ENCODE measurements at places on chromosomes 3 and 15. TPM values are rescaled to one million over a fixed set of nuclear protein-coding genes. Genes with fewer than 3 reads are reported as not detected.
A peak's percentile ranks its signal among the peaks of the same experiment; 100 is the strongest.

DNA sequence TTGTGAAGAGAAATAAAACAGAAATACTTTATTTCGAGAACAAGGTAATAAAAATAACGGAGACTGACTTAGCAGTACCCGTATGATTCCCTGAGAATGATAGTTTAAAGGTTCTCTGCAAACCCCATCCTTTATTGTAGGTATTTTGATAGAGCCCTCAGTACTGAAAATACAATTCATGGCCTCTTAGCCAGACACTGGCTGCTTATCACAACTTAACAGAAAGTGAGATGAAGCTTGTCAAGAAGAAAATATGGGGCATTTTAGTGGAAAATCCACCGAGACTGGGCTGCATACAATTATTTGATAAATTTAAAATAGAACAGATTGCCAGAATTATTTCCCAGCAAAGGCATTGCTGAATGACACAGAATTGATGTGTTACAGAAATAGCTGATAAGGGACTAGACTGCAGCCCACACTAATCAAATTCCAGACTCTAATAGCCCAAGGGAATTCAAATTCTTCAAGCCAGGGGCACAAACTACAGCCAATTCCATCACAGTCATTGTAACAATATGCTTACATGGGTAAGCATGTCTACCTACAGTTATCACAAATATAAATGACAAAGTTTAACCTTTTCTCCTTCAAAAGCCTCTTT, 521.9 kb downstream of the PLOD2 start:
- no peak for DNase-seq

DNA sequence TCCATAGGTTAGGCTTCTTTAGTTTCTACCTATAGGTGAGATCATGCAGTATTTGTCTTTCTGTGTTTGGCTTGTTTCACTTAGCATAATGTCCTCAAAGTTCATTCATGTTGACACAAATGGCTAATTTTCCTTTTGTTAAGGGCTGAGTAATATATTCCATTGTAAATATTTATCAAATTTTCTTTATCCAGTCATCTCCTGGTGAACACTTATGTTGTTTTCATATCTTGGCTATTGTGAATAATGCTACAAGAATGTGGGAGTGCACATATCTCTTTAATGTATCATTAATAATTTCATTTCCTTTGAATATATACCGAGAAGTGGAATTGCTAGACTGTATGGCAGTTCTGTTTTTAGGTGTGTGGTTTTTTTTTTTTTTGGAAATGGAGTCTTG, 250.9 kb upstream of the SEMA6D start:
- no peak for DNase-seq

DNA sequence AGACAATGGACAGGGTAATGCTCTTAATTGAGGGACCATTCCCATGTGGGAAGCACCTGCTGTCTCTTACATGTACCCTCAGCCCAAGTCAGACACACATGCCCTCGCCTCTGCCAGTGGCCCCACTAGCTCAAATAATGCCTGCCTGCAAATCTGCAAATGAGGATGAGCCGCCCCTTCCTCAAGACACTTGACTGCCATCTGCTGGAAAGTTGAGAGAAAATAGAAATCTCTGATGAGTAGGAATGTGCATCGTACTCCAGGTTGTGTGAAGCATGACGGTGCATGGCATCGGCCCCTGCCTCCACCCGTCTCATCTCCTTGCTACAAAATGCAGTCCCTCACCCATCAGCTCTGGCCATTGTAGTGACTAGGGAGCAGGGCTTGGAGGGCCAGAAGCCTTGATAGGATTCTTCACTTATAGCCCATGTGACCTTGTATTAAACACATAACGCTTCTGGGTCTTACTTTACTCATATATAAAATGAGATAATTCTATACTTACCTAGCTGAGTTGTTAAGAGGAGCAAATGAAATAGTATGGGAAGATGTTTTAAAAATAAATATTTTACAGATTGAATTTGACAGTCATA, 6.3 kb upstream of the SCN5A start:
- DNase-seq, result peak; percentile 60

DNA sequence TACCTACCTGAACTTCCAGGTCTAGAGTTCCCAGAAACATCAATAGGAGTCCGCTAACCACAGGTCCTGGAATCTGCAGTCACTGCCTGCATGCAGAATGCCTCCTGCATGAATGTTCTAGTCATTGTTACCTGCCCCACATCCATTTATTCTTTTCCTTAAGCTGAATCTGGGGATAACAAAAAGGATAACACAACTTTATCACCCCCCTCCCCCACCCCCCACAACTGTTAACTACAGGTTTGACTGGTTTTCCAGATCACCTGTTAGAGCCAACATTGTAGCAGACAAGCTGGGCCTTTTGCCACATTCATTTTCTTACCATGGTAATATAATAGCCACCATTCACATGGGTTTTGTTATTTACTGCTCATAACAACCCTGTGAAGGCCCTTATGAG, 4.6 kb upstream of the CTSH start:
- no peak for DNase-seq

GRCh38 chr15:89442671-89443307, 53.6 kb downstream of the RHCG start:
- peak; percentile 29 for DNase-seq

DNA sequence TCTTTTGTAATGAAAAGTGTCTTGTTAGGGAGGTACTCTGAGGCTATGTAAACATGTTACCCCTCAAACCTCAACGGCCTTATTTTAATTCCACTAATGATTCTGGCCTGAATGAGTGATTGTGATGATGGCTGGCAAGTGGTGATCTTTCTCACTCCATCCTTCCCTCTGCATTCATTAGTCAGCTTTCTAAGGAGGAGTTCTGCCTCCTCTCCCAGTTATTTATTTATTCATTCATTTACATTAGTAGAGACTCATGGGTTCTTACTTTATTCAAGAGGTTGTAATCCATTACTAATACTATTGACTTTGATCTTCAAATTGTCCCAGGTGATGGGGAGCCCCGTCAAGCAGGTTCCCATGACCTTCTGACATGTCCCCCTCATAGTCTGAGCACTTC, 35.3 kb downstream of the GNB5 start:
- no peak for DNase-seq

Gene APOD
- 2.8 TPM for total RNA-seq

- no peak for DNase-seq
Measured at GRCh38 chr15:55914446-55914845, 79.0 kb downstream of the NEDD4 start.

DNA sequence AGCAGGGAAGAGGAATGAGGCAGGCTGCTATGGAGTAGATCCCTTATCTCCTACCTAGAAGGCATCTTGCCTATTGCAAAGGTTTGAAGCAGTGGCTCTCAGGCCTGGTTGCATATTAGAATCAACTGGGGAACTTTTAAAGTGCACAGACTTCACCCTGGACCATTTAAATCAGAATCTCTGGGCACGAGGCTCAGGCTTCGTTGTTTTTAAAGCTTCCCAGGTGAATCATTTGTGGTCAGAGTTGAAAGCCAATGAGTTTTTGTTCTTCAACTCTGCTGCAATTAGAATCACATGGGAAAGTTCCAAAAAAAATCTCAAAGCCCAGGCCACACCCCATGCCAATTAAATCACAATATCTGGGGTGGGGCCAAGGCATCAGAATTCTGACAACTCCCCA, 773.1 kb downstream of the AGBL1 start:
- peak; percentile 53 for DNase-seq

- peak; percentile 35 for DNase-seq
Measured at GRCh38 chr3:114764056-114764492, 383.0 kb downstream of the ZBTB20 start.

Gene VEPH1
- total RNA-seq, result 49.0 TPM

DNA sequence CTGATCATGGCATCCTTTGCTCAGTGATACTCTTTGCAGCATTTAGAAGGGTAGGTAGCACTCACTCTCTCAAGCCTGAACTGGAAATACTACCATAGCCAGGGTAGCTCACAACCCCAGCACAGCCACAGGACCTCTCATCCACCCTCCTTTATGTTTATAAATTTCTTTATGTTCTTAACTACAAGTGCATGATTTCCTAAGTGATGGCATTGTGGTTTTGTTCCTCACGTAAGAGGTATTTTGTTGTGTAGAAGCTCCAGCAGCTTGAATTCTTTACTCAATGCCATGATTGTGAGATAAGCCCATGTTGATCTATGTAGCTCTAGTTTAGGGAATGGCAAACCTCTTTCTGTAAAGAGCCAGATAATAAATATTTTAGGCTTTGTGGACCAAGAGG, 7.9 kb upstream of the RTP3 start:
- DNase-seq, result peak; percentile 22

- DNase-seq, result no peak
Measured at GRCh38 chr3:187719628-187720336, 17.4 kb upstream of the RTP2 start.

GRCh38 chr3:33789183-33789954, 9.1 kb upstream of the PDCD6IP start:
- DNase-seq, result no peak

Gene MLF1
- total RNA-seq, result 11.5 TPM

Gene PLSCR2
- total RNA-seq, result not detected

Gene COPS2
- 69.6 TPM for total RNA-seq

- DNase-seq, result no peak
Measured at GRCh38 chr3:436053-436452, 239.5 kb downstream of the CHL1 start.

DNA sequence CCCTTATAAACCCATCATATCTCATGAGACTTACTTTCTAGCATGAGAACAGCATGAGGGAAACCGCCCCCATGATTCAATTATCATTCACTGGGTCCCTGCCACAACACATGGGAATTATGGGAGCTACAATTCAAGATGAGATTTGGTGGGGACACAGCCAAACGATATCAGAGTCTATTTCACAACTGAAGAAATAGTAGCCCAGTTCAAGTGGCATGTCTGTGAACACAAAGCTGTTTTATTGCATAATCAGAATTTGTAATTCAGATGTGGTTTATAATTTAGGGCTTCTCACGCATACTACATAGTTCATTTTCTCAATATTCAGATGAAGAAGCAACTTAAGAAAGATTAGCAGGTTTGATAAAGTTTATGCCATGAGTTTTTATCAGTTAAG, 1188.0 kb upstream of the ALCAM start:
- peak; percentile 0 for DNase-seq

DNA sequence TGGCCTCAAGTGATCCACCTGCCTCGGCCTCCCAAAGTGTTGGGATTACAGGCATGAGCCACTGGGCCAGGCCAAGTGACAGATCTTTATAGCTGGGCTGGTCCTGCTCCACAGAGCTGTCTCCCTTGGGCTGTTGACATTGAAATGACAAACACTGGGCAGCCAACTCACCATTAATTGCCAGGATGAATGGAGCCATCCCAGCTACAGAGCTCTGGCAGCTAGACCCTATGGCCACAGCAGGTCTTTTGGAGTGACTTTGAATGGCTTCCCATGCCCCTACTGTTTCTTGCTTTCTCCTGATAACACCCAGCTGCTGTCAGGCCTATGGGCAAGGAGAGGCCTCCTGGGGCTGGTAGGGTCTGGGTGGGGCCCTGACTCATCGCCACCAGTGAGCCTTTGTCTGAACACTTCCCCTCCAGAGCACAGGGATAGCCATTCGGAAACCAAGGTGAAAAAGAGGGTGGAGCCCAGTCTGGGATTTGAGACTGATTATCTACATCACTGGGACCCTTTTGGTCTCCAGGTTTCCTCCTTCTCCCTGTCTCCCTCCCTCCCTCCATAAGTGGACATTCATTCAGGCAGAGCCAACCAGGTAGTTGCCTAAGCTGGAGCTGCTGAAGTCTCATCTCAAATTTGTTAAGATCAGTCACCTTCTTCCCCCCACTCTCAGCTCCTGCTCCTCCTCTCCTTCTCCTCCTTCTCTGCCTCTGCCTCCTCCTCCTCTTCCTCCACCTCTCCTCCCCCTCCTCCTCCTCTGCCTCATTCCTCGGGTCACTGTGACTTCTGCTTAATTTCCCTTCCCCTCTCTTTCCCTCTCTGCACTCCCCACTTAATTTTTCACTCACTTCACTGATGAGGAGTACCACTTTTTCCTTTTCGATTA, 34.0 kb downstream of the BHLHE40 start:
- DNase-seq, result peak; percentile 54

DNA sequence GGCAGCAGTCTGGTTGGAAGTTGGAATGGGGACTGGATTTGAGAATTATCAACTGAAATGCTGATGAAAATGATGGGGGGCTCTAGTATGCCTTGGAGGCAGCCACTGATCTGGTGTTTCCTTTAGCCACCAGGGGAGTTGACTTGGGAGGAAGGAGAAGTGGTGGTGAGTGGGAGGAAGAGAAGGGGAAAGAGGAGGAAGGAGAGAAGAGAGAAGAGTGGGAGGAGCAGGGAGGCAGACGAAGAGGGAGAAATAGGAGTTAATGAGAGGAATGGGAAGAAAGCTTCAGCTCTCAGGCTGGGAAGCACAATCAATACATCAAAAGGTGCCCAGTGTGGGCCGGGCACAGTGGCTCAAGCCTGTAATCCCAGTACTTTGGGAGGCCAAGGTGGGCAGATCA, 23.3 kb upstream of the HCN4 start:
- DNase-seq, result no peak

DNA sequence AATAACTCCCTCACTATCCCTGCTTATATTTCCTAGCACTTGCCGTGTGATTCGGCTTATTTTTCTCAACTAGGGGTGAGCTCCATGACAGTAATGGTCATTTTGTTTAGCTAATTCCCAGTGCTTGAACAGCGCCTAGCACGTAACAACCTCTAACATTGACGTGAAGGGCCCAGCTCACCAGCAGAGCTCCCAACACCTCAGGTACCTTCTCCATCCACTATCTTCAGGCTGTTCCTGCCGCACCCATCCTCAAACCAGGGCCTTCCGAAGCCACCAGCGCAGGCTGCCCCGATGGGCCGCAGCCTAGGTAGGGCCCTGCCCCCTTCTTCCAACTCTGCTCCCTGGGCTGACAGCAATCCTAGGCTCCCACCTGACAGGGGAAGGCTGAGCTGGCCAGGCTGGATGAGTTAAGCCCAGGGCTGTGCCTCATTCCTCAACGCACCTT, 751 bp upstream of the RPS17 start:
- no peak for DNase-seq

Gene RBP2
- not detected for total RNA-seq

DNA sequence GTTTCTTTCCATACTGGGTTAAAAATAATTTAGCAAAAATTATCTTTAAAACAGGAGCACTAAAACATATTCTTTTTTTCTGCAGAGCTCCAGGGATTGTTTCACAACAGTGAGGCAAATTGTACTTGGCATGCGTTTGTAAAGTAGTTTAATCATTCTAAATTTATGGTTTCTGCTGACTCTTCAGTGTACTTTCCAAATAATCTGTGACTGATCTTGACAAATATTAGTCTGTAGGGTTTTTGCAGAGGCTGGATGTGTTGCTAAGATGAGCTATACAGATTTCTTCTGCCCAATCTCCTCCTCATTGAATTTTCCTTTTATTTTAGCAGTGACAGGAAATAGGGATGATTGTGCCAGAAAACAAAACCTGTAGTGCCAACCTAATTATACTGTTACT, 328.0 kb upstream of the MANF start:
- DNase-seq, result no peak

- no peak for DNase-seq
Measured at GRCh38 chr15:23484870-23485269, 37.8 kb upstream of the GOLGA6L2 start.

Measured in LHCN-M2 (cell line).